ENCODE measurements at places on chromosomes 5 and 9.

DNA sequence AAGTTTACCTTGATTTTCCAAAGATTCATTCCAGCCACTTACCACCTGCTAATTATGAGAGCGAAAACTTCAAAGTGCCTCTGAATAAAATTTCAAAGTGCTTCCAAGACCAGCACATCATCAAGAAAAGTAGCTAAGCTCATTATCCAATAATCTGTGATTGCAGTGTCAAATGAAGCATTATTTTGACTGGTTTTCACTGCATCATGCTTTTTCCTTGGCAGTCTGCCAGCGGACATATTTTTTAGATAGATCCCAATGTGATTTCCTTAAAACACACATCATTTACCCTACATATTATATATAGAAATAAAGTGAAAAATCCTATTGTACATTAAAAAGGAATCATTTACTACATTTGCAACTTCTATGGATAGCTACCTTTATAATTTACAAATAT, 508.6 kb upstream of the FAM174A start:
- no peak for DNase-seq

DNA sequence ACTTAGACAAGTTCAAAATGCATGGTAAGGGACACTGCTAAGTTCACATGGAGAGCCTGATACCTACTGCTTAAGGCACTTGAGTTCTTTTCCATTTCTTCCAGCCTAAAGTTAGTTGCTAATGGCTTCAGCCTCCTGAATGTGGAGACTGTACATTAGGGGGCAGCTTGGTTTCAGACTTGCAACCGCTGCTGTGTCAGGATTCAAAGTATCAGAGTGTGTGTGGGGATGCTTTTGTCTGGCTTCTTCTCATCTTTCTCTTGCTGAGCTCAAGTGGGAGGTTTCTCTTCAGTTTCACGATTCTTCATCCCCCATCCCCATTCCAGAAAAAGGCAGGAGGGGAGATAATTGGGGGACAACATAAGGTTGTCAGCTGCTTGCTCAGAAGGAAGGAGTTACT, 49.4 kb downstream of the ATP10B start:
- no peak for DNase-seq

DNA sequence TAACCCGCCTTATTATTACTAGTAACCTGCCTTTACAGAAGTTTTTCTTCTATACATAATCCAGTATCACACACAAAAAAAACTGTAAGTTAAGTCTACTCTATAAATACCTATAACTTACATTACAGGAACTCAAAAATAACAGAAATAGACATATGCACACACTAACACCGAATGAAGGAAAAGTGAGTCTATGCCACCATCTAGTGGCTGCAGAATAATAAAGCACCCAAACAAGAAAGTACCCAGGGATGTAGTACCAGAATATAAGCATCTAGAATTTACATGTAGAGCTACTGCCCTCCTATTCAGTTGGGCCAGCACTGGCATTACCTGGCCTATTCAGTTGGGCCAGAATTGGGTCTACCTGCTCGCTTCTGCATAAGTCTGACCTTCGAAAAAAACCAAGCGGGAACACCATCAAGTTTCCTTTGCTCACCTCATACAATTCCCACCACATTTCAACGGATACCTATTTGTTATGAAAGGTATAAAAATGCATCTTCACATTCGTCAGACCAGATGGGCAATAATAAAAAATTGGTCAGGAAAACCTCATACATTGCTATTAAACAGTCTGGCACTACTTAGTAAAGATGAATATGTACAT, 4.0 kb upstream of the NIPSNAP3A start:
- peak; percentile 49 for DNase-seq

GRCh38 chr5:86765778-86766502, 148.2 kb downstream of the COX7C start:
- DNase-seq, result no peak

DNA sequence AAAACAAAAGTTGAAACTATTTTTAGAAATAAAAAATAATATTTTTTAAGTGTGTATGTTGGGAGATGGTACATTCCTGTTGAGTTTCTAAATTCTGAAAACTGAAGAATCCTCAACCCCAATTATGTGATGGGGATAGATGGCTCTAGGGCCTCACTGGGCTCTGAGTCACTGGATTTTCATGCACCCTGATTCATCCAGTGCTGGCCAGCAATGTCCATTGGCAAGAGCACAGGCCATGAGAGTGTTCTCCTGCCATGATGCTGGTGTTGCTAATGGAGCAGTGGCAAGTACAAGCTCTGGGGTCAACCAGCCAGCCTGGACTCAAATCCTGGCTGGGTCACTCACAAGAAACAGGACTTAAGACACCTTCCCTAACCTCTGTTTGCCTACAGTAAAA, 23.3 kb downstream of the SMIM23 start:
- DNase-seq, result no peak

DNA sequence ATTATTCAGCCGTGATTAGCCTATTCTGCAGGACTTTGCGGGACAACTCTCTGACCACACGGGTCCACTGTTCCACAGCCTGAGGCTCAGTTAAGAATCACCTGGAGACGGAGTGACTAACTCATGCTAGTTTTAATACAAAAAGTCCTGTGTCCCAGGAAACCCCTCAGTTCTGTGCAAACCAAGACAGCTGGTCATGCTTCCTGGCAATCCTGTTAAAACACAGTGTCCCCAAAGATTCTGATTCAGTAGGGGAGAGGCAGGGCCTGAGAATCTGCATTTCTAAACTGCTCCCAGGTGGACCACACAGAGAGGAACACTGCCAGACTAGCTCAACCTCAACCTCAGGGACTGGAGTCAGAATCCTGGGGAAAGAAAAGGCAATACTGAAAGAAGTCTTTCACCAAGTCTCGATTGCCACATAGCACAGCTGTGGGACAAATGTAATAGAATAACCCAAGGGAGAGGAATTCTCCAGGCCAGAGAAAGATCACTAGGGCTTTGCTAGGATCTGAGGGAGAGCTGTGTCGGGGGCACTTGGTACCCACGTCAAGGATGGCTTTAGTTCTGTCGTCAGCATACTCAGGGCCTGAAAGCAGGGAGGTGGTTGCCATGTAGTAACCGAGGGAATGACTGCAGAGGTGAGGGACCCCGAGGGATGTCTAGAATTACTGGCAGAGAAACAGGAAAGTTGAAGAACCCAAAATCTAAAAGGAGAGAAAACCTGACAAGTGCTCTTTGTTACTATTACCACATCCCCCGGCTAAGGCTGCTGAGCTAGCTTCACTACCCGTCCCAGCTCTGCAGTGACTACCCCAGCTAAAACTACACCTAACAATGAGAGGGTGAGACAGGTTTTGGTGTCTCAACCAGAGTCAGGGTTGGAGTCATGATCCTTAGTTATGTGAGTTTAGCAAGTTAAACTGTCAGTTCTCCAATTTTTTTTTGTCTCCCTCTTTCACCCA, 8.6 kb downstream of the SUSD1 start:
- no peak for DNase-seq

DNA sequence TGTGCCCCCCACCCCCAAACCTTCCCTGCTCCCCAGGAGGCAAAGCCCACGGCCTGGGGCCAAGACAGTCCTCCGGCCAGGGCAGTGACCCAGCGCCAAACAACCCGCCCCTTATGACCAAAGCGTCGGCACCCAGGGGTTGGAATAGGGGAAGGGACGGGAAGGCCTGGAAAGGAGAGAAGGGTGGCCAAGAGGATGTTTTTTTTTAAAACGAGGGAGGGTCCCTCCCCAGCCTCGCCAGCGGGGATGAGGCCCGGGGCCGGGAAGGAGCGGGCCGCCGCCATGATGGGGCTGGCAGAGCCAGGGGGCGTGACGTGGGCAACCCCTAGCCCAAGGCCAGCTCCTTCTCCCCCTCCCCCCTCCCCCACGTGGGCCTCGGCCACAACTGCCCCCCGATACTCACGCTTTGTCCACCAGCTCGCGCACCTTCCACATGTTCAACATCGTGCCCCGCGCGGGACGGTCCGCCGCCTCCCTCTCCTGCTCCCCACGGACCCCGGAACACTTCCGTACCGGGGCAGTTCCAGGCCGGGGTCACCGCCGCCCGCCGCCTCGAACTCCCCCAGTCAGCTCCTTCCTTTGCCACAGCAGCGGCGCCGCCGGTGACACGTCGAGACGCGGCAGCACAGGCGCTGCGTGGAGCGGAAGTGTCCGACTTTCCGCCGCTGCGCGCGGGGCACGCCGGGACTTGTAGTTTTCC, at the start of gene CLINT1:
TSS of gene CLINT1 (minus strand) at position 619 of the 700 bp plus-strand sequence. CDS start at position 444, 175 bp downstream.
- DNase-seq, result peak; percentile 60

GRCh38 chr5:94749042-94749441, 130.6 kb downstream of the SLF1 start:
- no peak for DNase-seq

DNA sequence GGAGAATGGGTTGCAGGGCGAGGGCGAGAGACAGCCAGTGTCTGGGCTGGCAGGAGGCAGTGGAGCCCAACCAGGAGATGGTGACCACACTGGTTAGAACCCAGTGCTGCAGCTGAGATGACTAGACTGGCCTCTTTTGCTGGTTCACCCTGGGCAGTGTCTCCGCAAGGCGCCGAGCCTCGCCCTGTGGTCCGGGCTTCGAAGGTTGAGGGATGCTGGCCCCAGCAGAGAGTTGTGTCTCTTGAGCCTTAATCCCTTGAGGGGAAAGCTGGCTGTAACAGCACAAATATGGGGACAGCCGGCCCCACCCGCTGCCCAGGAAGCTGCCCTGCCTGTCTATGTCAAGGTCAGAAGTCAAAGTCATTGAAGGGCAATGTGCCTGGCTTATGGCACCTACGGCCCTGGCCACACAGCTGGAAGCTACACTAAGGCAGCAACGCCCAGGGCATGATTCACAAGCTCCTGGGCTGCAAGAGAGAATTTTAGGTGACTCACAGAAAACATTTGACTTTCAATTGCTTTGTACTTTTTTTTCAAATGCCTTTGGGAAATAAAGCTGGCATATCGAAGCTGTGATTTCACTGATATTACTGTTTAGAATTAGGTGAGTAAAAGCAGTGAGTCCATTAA, 33.3 kb downstream of the NKX2-5 start:
- no peak for DNase-seq

GRCh38 chr5:151431666-151432065, 15.7 kb upstream of the SLC36A1 start:
- no peak for DNase-seq

GRCh38 chr5:56337715-56338319, 104.7 kb upstream of the ANKRD55 start:
- no peak for DNase-seq

- DNase-seq, result no peak
Observed at GRCh38 chr9:93891050-93891449, 64.1 kb downstream of the BARX1 start.

DNA sequence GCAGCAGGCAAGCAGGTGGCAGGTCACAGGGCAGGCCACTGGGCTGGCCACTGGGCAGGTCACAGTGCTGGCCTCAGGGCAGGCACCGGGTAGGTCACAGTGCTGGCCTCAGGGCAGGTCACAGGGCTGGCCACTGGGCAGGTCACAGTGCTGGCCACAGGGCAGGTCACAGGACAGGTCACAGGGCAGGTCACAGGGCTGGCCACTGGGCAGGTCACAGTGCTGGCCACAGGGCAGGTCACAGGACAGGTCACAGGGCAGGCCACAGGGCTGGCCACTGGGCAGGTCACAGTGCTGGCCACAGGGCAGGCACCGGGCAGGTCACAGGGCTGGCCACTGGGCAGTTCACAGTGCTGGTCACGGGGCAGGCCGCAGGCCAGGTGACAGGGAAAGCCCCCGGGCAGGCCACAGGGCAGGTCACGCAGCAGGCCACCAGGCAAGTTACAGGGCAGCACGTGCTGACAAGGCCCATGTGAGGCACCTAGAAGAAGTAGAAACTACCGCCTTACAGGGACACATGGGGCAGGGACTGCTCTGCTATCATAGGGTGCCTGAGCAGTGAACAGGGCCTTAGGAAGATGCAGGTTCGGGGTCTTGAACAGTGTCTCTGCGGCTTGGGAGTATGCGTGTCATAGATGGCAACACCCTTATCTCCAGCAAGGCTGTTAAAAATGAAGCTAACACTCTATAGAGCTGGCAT, 18.6 kb upstream of the MED10 start:
- DNase-seq, result no peak

DNA sequence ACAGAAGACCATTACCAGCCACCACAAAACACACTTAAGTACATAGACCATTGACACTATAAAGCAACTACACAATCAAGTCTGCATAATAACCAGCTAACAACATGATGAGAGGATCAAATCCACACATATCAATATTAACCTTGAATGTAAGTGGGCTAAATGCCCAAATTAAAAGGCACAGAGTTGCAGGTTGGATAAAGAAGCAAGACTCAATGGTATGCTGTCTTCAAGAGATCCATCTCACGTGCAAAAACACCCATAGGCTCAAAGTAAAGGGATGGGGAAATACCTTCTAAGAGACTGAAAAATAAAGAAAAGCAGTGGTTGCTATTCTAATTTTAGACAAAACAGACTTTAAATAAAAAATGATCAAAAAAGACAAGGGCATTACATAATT, 113.6 kb upstream of the CD180 start:
- no peak for DNase-seq

DNA sequence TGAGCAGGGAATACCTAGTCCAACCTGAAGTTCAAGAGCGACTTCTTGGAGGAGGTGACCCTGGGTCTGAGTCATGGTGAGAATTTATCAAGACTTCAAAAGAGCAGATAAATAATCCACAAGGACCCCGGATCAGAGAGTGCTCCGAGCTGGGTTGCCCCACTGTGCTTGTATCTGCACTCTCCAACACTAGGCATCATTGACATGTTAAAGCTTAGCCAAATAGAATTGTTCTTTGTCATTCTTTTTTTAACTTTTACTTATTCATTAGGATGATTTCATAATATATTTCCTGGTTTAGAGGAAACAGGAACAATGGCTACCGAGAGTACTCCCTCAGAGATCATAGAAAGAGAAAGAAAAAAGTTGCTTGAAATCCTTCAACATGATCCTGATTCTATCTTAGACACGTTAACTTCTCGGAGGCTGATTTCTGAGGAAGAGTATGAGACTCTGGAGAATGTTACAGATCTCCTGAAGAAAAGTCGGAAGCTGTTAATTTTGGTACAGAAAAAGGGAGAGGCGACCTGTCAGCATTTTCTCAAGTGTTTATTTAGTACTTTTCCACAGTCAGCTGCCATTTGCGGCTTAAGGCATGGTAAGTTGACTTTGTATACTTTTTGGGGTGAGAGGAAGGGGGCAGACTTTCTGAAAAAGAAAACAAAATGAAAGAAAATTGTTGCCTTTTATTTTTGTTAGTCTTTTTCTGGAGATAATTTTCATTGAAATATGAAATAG, at the start of gene CARD6:
TSS of gene CARD6 (plus strand) at position 300 of the 738 bp plus-strand sequence. CDS start at position 316, 16 bp downstream.
- DNase-seq, result no peak

- no peak for DNase-seq
Observed at GRCh38 chr5:54608423-54609085, 91.0 kb downstream of the SNX18 start.

DNA sequence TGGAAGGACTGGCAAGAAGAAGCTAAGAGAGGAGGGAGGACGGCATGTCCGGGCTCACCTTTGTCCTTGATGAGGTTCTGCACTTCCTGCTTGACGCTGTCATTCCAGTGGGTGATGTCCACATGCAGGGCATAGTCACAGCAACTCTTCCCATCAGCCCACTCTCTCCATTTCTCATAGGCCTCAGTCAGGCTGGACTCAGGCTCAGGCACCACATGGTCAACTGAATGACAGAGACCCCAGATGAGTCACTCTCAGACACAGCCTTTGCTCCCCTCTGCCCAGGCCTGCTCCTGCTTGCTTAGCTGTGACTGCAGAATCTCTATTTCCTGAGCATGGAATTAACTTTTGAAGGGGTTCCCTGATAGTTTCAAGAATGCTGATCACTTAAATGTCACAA, 94.2 kb downstream of the DPYSL3 start:
- no peak for DNase-seq

- no peak for DNase-seq
Observed at GRCh38 chr5:432928-433791, 9.8 kb upstream of the EXOC3 start.
